ENCODE measurements at places on chromosomes 13 and 19.
A peak's percentile ranks its signal among the peaks of the same experiment; 100 is the strongest.

- DNase-seq: no peak
These were observed 24.0 kb upstream of the ALOX5AP start for GRCh38 chr13:30711375-30711774.

DNA sequence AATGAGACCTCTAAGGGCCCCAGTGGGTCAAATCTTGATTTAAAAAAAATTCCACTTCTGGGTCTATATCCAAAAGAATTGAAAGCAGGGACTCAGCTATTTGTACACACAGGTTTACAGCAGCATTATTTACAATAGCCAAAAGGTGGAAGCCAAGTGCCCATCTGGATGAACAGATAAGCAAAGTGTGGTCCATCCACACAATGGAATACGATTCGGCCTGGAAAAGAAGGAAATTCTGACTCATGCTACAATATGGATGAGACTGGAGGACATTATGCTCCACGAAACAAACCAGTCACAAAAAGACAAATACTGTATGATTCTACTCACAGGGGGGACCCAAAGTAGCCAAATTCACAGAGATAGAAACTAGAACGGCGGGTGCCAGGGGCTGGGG lies 76.7 kb downstream of the CACNA1A start:
- no peak for DNase-seq

GRCh38 chr13:108851660-108852059 lies 222.2 kb downstream of the MYO16 start:
- no peak for DNase-seq

GRCh38 chr13:89401264-89401675 lies 1730.1 kb downstream of the SLITRK5 start:
- no peak for DNase-seq

DNA sequence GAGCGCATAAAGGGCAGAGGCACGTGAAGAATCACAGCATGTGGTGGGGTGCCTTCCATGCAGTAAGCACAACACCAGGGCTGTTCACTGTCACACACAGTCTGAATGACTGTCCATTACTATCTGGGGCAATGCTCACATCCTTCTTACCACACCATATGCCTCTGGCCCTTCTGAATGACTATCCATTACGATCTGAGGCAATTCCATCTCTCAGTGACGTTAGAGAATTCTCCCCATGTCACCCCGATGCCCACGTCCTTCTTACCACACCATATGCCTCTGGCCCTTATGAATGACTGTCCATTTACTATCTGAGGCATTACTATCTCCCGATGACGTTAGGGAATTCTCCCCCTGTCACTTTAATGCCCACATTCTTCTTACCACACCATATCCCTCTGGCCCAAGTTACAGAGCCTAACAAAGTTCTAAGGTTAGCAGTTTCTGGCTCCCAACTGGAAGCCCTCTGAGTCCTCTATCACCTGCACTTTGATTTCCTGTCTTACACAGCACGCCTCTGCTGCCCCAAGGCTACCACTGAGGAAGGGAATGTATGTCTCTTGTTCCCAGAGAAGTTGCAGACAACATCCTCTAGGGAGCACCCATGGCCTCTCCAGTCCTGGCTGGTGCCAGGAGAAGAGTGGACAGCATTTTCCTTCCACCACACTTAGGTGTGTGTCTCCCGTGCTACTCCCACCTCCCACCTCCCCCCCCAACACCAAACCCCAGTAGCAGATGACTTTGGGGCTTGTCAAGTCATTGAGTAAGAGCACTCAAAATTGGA lies 154.8 kb downstream of the COG6 start:
- no peak for DNase-seq

DNA sequence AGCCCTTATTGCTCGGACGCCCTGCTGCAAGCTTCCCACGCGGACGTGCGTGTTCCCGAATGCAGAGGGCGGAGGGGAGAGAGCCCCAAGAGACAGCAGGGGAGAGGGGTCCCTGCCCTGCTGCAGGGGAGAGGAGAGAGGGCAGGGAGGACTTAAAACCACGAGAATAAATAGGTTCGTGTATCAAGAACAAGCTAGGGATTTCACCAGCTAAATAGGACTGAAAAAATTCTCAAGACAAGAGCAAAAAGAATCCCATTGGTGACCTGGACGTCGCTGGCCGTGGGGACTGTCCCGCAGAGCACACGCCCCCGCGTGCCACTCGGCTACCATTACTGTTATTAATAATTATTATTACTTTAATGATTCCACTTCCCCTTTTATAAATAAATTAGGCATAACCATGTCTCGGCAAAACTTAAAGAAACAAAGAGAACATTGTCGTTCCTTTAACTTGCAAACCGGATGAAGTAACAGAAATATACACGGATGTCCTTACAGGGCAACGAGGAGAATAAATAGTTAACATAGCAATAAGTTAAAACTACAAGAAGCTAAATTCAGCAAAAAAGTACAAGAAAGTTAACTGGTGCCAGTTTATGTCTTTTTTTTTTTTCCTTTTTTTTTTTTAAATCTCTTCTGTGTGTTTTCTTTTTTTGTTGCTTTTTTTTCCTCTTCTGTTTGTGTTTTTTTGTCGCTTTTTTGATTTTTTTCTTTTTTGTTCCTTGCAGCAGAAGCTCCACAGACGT lies 16.6 kb downstream of the PRKCSH start:
- no peak for DNase-seq

GRCh38 chr19:18412610-18413239 lies 6.5 kb upstream of the SSBP4 start:
- DNase-seq: no peak

DNA sequence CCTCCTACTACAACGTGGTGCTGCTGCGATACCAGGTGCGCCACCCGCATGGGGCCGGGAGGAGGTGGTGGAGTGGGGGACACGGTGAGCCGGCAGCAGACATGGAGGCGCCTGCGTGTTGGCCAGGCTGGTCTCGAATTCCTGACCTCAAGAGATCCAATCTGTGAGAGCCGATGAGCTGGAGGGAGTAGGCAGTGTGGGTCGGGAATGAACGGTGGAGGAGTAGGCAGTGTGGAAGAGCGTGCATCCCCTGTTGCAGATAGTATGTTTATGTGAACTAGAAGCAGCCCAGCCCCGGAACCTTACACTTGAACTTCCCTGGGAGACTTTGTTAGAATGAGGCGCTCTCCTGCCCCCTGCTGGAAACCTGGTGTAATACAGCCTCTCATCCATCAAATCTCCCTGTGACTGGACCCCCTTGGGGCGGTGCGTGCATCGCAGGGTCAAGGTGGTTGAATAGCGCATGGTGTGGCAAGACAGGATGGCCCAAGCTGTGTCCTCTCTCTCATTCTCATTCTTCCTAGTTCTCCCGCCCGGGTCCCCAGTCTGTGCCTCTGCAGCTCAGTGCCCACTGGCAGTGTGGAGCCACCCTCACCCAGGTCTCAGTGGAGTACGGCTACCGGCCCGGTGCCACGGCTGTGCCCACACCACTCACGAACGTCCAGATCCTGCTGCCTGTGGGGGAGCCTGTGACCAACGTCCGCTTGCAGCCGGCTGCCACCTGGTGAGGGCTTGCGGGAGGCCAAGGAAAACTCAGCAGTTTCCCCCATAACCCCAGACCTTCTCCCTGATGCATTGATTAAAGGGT lies 10.5 kb upstream of the B3GNT3 start:
- DNase-seq: peak; percentile 46

- no peak for DNase-seq
These were observed 85.4 kb downstream of the KLF12 start for GRCh38 chr13:74048756-74049155.

- DNase-seq: no peak
These were observed 1.6 kb downstream of the SPINT2 start for GRCh38 chr19:38265921-38266429.

GRCh38 chr19:38842439-38843174 lies 7.2 kb downstream of the HNRNPL start:
- DNase-seq: no peak

GRCh38 chr13:24747248-24748060 lies 16.5 kb upstream of the RNF17 start:
- DNase-seq: no peak

- no peak for DNase-seq
These were observed 252.1 kb downstream of the RFC3 start for GRCh38 chr13:34070006-34070405.

GRCh38 chr13:42969565-42970172 lies 22.4 kb downstream of the EPSTI1 start:
- DNase-seq: peak; percentile 49

GRCh38 chr19:45581576-45581975 lies 3.0 kb downstream of the OPA3 start:
- no peak for DNase-seq

- no peak for DNase-seq
These were observed 201.7 kb upstream of the UBL3 start for GRCh38 chr13:30052120-30052519.

DNA sequence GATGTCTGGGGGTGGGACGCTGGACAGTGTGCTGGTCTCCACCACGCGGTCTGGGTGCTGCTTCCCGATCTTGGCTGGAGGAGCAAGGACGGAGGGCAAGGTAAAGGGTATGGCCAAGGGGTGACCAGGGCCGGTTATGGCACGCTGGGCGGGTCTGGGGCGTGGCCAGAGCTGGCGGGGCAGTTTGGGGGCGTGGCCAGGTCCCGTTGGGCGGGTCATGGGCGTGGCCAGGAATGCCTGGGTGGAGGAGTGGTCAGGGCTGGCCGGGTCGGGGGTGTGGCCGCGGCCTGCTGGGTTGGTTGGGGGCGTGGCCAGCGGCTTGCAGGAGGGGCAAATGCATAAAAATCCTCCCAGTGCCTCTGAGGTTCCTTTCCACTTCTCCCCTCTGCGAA lies 19.2 kb downstream of the GPX4 start:
- no peak for DNase-seq

DNA sequence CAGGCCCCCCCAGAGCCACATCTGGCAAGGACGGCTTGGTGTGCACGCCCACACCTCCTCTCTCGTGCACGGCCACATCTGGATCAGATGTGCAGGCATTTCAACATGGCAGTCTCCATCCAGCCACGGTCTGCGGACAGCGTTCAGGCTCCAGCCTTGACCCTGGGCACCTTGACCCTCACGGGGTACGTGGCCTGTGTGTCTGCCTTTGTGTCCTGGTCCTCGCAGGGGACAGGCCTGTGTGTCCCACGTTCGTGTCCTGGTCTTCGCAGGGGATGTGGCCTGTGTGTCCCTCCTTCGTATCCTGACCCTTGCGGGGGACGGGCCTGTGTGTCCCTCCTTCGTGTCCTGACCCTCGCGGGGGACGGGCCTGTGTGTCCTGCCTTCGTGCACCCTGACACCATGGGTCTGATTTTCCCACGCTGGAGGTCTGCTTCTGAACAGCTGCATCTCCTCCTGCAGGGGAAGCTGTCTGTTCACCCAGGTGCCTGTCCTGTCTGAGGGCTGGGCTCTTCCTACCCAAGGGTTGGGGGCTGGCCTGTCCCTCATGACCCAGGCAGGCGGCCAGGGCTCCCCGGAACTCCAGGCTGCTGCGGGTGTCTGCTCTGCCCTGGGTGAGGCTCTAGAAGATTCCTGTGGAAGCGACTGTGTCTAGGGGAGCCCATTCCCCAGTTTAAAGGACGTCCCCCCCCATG lies 25.3 kb downstream of the RASA3 start:
- DNase-seq: no peak

- no peak for DNase-seq
These were observed 883 bp downstream of the NPHS1 start for GRCh38 chr19:35851213-35852028.

- DNase-seq: peak; percentile 64
These were observed 23.5 kb downstream of the COL5A3 start for GRCh38 chr19:9986787-9987281.

GRCh38 chr13:89687066-89687465 lies 1660.4 kb upstream of the MIR17HG start:
- DNase-seq: no peak

GRCh38 chr19:17886515-17886914 lies 14.8 kb downstream of the SLC5A5 start:
- DNase-seq: no peak

- peak; percentile 66 for DNase-seq
These were observed at the start of gene RASL11A for GRCh38 chr13:27270594-27271520. RASL11A (plus strand) TSS chr13:27270830; CDS start chr13:27270945, 115 bp downstream.

DNA sequence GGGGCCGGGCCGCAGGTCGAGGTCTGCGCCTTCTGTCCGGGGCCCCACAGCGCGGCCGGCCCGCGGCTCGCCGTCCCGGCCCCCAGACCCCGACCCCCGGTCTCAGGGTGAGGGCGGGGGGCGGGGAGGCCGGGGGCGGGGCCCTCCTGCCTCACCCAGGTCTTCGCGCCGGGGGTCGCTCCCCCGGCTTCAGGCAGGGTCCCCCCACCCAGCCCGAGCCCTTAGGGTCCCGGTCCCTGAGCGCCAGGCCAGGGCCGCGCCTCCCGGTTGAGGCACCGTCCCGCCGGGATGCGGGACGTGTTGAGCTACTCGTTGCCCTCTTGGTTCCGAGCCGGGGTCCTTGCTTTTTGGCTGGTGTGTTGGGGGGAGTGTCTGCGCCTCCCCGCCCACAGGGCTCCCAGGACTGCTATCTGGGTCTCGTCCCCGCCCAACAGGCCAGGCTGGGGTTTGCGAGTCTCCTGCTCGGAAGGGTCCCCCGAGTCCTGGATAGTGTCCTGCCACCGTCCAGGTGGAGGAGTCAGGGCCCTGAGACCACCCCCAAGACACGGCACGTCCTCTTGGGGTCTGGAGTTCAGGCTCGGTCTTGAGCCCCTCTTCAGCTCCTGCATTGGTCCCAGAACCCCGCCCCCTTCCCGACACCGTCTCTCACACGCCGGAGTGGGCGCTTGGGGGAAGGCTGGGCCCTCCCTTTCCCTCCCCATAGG lies 452 bp downstream of the PIAS4 start:
- DNase-seq: no peak

DNA sequence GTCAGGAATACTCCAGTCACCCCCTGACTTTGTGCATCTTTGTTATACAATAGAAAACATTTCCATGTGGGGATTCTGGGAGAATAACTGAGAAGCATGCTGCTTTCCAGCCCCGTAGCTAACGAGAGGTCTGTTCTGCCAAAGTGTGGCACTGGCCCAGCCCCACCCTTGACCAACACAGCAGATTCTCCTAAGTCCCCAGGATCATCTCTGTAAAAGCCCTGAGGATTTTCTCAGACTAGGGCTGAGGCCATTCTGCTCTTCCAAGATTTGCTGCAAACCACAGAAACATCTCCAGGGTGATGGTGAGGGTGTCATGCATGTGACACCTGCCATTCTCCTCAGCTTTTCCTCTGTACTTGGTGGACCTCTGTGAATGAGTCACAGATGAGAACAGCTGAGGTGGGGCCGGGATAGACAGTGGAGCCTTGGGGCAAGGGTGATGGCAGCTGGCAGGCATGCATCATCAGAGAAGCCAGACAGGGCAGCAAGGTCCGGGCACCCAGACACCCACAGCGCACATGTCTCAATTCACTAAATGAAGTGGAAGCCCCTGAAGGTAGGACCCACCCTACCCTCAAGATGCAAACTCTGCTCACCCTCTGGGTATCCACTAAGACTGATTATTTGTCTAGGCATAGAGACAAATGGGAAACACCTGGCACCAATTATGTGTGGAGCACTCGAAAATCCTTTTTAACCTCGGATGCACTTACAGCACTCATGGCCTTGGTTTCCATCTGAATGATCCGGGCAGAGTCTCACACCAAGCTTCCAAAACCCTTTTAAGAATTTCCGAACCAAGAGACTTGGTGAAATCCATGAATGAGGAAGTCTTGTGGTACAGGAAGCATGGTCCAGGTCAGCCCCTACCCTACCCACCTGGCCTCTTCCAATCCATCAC lies 20.1 kb upstream of the DOCK9 start:
- DNase-seq: no peak

Data from anterior cingulate cortex (tissue), 58 donors.